ENCODE measurements at places on chromosomes 7 and 10.

DNA sequence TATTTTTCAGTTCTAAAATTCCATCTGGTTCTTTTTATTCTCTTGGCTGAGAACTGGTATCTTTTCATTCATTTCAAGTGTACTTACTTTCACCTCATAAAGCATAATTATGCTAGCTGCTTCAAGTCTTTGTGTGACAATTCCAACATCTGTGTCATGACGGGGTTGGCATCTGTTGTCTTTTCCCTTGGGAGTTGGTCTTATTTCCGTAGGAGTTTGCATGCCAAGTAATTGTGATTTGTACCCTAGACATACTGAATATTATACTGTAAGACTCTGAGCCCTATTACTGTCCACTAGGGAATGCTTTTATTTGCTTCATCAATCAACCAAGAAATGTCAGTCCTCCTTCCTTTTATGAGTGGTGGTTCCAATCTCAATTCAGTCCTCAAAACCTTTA is 24.6 kb upstream of the HUS1 start:
- no peak for DNase-seq

GRCh38 chr10:43576580-43576979 is 2.2 kb upstream of the ZNF239 start:
- DNase-seq, result no peak

DNA sequence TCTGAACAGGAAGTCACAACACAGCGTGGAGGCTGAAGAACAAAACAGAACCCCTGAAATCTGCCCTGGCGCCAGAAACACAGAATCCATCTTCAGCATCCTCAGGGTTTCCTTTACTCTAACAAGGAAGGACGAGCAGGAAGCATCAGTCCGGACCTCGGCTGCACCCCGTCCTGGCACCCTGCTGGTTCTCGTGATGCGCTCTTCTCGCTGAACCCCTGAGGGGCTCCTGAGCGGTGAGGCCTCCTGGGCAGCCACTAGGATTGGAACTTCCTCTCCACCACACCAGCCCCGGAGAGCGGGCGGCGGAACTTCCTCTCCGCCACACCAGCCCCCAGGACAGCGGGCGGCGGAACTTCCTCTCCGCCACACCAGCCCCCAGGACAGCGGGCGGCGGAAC is 461.9 kb downstream of the PTPRN2 start:
- DNase-seq, result no peak

DNA sequence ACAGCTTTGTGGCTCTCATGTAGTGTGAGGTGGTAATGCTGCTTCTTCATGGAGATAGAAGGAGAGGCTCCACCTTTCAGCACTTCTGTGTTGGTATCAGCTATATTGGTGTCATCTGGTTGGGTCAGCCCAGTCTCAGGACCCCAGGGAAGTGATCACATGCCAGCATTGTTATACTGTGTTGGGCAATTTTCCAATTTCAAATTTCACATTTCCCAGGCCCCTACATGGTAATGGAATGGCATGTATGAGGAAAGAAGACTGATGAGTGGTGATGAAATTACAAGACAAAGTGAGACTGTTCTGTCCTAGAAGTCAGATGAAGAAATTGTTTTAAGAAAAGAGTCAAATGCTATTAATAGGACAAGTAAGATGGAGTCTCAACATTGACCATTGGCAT is 3.7 kb upstream of the AKR1C3 start:
- DNase-seq, result no peak

DNA sequence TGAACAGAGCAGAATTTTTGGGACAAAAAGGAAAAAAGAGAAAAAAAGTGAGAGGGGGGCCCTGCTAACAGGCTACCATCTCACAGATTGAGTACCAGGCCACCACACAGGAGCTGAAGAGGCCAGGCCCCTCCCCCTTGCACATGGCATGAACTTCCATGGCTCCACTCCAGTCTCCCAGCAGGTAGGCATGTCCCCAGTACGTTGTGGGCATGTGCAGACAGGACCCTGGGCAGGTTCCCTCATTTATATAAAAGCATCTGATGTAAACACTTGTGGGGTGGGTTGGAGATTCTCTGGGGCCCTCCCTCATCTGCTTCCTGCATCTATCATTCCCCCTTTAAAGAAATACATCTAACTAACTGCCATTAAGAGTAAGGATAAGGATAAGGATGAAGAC is 45.0 kb upstream of the AKR1C1 start:
- no peak for DNase-seq

DNA sequence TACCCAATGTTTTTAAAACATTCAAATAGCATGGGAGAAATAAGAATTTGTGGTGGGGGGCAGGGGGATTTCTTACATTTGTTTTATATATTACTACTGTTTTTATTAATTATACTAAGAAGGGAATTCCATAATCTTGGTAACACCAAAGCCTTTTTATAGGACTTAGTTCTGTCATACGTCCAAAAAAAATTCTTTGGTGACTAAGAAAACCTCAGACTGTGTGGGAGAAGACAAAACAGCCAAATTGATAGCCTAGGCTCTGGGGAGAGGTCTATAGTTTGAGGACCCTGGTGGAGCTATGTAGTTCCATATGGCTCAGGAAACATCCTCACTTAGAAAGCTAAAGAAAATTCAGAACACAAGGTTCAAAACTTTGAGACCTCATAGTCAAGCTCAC is 23.4 kb downstream of the ACSM6 start:
- no peak for DNase-seq

- no peak for DNase-seq
Observed at GRCh38 chr10:93070378-93071176, 3.1 kb upstream of the CYP26A1 start.

DNA sequence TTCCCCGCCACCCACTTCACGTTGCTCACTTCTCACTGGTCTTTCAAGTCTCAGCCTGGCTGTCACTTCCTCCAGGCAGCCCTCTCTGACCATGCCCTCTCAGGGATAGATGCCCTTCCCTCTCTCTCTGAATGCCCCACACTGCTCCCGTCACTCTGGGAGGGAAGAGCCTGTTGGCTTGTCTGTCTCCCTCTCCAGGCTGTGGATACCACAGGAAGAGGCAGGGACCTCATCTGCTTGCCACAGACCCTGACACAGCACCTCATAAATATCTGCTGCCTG is 93.1 kb downstream of the OAT start:
- DNase-seq, result no peak

DNA sequence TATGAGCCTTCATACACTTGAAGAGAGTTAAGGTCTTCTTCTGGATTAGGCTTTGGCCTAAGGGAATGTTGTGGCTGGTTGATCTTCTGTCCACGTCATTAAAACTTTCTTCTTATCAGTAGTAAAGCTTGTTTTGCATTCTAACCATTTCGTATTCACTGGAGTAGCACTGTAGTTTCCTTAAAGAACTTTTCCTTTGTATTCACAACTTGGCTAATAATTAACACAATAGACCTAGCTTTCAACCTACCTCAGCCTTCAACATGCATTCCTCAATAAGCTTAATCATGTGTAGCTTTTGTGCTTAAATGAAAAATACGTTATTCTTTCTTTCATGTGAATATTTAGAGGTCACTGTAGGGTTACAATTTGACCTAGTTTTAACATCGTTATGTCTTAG is 42.8 kb downstream of the AKR1C8 start:
- DNase-seq, result no peak
